CD4-positive, alpha-beta T cell treated with Interleukin-12 subunit alpha and Interleukin-12 subunit beta, for 1 hour (primary cell): ENCODE measurements at places on chromosomes 2 and 18.

DNA sequence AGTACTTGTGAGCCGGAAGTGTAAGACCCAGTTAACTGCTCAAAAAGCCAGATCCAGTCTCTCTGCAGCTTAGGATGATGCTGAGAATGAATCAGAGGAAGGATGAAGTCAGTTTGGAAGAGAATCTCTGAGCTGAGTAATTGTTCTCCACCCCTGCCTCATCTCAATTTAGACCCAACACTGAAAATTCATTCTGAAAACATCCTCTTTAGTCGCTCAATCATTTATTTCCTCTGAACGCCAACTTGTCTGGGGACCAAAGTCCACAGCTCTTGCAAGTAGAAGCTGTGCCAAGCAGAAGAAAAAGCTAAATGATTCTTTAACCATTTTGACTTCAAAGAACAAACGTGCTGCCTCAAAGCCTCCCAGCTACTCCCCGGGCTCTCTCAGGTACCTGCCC lies 177.1 kb upstream of the KLHL29 start:
- DNase-seq = no peak

DNA sequence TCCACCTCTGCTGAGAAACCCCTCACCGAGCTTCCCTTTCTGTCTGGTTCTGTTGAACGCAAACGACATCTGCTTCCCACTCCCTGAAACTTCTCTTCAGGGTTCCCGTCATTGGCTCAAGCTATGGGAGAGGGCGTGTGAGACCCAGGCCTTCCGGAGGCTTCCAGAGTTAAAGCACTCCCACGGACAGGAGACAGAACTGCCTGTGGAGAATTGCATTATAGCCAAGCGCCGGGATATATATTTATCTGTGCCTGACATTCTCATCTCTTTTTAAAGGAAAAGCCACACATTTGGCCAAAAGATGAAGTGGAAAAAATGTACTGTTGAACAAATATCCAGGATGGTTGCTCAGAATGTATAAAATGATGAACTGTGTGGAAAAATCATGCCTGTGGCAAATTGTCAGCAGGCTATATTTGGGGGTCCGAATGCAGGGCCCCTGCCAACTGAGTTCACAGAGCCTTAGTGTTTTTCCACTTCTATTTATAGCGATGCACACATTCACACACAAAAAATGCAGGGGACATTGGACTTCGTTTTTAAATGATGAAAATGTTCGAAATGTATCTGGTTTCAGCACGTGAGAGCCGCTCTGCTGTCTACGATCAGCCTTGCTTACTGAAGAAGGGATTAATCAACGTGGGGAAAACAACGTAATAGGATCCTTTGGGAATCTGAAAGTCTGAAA lies 59.5 kb downstream of the E2F6 start:
- no peak for DNase-seq

DNA sequence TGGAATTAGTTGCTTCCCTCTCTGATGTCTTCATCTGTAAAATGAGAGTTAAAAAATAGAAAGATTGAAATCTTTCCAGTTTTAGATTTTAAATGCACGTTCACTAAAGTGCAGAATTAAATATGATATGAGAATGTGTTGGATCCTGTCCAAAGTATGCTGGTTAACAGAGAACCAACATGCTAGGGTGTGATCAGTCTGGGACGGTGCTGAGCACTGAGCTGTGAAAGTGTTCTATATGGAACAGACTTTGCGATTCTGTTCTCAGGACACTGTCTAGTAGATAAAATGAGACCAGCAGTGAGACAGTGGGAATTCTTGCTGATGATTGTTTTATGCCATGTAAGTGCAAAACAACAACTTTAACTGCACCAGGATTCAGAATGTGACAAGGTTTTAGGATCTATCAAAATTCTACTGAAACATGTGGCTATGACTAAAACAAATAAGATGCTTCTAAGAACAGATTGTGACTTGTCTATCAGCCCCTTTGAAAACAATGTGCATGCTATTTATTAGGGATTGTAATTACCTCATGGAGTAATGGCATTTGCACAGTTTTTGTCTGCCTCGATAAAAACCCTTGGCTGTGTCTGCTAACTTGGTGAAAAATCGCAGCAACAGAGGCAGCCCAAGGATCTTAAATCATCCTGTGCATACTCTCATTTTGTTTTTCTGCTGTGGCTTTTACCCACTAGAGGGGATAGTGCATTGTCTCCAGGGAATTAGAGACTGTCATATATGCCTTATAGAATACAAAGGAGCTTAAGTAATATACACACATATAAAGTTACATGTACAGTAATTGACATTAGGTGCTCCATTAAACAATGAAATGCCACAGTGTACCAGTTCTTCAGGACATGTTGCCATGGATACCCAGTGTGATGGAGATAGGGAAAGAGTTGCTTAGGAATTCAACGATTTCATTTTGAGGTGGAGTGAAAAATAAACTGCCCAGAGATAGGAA lies 55.1 kb downstream of the MAP3K20 start:
- no peak for DNase-seq

- DNase-seq = no peak
Observed at GRCh38 chr2:24304098-24304497, 56.2 kb downstream of the ITSN2 start.

GRCh38 chr2:152251211-152251610 lies 75.6 kb upstream of the STAM2 start:
- DNase-seq = no peak

GRCh38 chr2:26652361-26653041 lies 11.3 kb upstream of the CIB4 start:
- no peak for DNase-seq

DNA sequence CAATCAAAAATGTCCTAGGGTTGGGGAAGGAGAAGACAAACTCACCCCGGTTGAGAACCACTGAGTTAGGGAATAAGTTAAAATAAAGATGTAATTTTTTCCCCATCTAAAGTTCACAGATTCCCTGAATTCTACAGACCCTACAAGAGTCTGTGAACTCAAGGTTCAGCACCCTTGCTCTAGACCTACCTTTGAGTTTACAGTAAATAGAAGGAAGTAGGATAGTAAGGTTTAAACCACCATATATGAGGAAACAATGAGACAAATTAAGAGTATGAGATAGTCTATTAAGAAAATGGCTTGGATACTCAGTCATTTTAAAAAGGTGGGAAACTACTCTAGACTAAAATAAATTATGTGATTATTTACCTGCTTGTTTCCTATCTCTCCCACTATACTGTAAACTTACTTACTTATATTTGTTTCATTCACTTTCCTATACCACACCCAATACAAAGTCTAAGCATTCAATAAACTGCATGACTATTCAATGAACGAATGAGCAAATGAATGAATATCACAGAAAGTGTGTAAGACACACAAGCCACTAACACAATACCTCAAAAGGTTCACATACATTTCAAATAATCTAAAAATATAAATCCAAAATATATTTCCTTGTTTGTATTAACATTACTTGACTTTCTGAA lies 13.4 kb downstream of the VPS54 start:
- no peak for DNase-seq

DNA sequence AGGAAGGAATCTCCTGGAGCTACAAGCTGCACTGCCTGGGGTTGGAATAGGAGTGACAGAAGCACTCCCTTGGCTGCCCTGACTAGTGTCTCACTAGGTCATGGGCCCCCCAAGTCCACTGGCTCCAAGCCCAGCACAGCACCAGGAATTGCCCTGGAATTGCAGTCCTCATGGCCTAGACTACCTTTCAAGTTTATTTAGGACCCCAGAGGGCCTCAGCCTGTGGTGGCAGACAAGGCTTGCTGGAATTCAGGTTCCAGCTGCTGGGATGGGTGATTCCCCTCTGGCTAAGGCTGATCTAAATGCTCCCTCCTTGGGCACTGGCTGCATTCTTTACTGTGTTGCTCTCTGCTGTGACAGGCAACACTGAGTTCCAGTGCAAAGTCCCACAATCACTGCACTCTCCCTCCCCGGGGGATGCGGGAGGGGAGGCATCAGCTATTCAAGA lies 14.0 kb downstream of the STRADB start:
- no peak for DNase-seq

DNA sequence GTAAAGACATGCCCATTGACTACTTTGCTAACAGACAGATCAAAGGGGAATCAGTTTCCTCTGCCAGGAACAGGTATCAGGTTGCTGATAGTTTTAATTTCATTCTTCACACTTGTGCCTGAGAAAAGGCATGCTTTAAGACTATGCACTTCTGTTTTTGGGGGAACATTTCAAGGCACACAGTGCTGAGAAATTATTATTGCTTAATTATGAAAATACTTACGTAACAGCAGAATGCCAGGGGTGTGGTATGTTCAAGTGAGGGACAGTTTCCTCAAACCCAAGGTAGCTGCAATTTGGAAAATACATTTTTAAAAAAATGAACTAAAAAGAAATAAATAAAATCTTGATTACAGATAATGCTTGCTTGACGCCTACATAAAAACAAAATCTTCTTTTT lies 1746.1 kb upstream of the PIK3C3 start:
- no peak for DNase-seq

GRCh38 chr2:102241616-102242305 lies 54.9 kb downstream of the IL1RL2 start:
- no peak for DNase-seq

DNA sequence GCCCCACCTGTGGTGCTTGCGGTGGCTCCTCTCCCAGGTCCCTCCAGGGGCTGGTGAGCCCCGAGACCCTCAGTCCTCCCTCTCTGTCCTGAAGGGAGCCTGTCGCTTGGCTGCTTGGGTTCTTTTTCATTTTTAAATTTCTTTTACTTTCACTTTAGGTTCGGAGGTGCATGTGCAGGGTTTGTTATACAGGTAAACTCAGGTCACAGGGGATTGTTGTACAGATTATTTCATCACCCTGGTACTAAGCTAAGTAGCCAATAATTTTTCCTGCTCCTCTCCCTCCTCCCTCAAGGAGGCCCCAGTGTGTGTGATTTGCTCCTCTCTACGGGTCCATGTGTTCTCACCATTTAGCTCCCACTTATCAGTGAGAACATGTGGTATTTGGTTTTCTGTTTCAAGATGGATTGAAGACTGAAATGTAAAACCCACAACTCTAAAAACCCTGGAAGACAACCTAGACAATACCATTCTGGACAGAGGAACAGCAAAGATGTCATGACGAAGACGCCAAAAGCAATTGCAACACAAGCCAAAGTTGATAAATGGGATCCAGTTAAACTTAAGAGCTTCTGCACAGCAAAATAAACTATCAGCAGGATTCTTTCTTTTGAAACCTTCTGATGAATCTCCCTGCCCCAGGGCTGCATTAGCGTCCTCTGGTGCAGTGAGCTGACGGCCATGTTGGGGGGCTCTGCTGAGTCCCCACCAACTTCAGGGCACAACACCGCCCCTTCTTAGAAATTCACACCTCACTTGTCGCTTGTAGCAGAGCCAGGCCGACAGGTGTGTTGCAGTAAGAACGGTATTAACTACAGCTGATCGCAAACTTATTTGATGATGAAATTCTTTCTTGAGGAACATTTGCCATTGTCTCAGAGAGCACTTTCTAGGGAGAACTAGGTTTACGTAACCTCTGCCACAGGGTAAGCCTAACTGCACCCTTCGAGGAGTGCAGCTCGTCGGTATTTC lies 135.3 kb downstream of the ZNF236 start:
- DNase-seq = no peak

- DNase-seq = peak; percentile 29
Observed at GRCh38 chr2:8551622-8552074, 130.2 kb upstream of the ID2 start.

DNA sequence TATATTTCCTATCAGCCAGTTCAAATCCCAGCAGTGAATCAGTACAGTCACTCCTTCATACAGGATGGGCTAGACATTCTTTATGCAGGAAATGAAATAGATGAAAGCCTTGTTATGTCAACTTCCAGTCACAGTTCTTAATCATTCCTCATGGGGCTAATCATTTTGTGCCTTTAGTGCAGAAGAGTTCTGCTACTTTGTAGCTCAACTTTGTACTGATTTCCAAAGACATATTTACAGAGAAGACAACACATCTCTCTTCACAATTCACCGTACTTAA lies 593.9 kb upstream of the NETO1 start:
- no peak for DNase-seq

- no peak for DNase-seq
Observed at GRCh38 chr2:209076151-209076550, 347.7 kb upstream of the MAP2 start.

GRCh38 chr18:6249170-6249569 lies 165.5 kb downstream of the L3MBTL4 start:
- DNase-seq = no peak

DNA sequence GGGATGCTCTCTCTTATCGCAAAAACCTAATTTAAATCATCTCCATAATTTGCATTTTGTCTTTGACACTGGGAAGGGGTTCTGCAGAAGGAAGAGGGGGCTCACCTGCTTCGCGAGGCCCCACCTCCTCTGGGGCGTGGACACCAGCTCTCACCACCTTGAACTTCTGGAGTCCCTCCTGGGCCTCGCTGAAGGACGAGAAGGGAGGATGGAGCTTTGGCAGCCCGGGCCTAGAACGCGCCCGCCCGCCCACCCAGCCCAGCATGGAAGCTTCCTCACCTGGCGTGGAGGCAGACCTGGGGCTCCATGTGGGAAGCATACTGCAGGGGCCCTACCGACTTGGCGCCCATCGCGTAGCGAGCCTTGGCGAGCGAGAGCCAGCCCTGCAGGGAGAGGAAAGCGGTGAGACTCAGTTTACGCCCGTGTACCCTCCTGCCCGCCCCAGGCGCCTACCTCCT lies 1.1 kb upstream of the IMP4 start:
- no peak for DNase-seq

- no peak for DNase-seq
Observed at GRCh38 chr2:132901661-132902060, 231.7 kb upstream of the LYPD1 start.

GRCh38 chr2:187876554-187876953 lies 322.3 kb upstream of the TFPI start:
- DNase-seq = no peak

GRCh38 chr2:174076040-174076439 lies 110.9 kb upstream of the SP3 start:
- DNase-seq = no peak

DNA sequence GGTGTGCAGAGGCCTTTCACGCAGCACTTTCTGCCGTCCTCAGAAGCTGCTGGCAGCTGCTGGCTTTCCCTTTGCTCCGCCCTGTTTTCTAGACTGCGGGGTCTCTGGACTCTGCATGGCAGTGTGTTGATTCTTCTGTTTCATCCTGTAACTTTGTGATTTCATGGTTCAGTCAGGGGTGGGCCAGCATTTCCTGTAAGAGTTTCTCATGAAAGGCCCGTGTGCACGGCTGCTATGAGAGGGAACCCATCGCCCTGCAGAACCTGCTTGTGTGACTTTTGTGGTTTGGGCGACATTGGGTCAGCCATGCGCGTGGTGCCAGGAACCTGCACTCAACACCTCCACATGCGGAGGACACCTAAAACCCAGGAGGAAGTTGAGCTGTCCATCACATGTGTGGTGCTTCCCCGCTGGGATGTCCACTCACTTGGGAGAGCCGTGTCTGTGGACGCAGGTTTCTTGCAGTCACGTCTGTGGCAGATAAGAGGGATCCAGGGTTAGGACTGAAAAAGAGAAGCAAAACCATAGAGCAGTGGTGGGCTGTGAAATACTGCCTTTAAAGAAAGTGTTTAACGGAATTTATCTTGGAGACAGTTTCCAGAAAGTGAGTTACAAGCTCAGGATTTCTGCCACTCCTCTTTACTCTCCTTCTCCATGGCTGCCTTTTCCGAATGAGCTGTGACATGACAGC lies 167.3 kb upstream of the ALKAL2 start:
- DNase-seq = no peak
